Suprapubic skin (tissue), 4 donors: ENCODE measurements at places on chromosomes 7 and 10. TPM values are rescaled to one million over a fixed set of nuclear protein-coding genes. Genes with fewer than 3 reads are reported as not detected.

Gene ZNF273
- total RNA-seq, result 247 TPM

DNA sequence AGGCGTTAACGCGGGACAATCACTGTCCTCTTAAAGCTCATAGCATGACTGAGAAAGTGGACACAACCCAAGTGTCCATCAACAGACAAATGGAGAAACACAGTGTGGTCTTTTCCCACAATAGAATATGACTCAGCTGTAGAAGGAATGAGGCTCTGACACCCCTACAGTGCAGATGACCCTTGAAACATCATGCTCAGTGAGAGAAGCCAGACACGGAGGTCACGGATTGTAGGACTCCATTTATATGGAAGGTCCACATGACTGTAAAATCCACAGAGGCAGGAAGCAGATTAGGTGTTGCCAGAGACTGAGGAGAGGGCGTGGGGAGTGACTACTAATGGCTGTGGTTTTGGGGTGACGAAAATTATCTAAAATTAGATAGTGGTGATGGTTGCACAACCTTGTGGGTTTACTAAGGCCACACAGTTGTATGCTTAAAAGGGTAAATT is 6.1 kb upstream of the NCAPG2 start:
- DNase-seq, result no peak

Gene AMPH
- 6.3 TPM for total RNA-seq

Gene ADCY1
- 0.25 TPM for total RNA-seq

DNA sequence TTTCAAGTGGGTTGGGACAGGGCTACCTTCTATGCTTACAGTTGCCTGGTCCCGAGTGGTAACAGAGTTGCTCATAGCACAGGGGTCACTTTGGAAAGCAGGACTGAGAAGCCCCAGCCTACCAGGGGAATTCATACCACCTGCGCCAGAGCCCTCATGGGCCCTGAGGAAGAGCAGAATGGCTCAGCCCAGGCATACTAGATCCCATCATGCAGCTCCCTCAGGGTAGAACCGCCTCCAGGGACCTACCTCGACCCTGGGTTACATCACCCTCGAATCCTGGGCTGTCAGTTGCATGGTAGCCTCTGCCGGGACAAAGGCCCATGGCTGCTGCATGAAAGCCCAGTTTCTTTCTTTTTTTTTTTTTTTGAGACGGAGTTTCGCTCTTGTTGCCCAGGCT is 2.9 kb downstream of the CUEDC2 start:
- no peak for DNase-seq

Gene GPRIN2
- total RNA-seq, result 41.8 TPM

Gene C10orf105
- total RNA-seq, result 0.17 TPM

- DNase-seq, result no peak
Measured at GRCh38 chr7:26011039-26011696, 140.8 kb upstream of the NFE2L3 start.

- no peak for DNase-seq
Measured at GRCh38 chr7:106347229-106347833, 62.5 kb upstream of the NAMPT start.

DNA sequence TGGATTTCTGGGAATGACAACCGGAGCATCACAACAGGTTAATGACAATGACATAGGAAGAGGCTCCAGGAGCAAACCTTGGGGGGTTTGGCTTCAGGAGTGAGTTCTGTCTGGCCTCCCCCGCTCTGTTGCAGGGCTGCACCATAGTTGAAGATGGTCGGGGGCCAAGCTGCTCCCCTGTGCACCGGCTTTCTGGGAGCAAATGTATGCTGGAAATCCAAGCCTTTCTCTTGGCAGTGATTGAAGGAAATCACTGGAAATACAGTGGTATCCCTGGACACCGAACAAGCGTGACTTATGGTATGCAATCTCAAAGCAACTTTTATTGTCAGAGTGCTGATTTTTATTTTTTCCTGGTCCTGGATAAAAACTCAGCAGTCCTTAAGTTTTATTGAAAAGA is 251.9 kb upstream of the ZNF32 start:
- no peak for DNase-seq

- DNase-seq, result no peak
Measured at GRCh38 chr7:16123117-16123770, 298.1 kb downstream of the CRPPA start.

- DNase-seq, result no peak
Measured at GRCh38 chr10:89129911-89130310, 77.2 kb downstream of the CH25H start.

Gene TRPV5
- not detected for total RNA-seq

Gene VWA2
- 22.3 TPM for total RNA-seq
